ENCODE measurements at places on chromosomes 2 and 18.

GRCh38 chr18:22114526-22115321 is 54.7 kb upstream of the GATA6 start:
- DNase-seq, result no peak

DNA sequence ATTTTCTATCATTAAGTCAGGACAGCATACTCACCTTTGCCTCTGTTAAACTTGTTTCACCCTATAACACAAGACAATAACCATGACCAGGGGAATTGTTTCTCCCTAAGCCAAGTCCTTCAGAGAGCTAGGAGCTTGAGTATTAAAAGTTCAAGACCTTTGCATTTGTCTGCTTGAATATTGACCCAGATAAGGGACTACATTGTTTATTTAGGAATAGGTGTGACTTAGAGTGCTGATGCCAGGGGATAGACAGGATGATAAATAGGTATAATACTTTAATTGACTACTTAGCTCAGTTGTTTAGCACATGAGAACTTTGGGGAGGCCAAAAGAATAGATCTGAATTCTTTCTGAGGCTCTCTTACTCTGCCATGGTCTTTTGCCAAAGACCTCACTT is 185.8 kb downstream of the FMNL2 start:
- DNase-seq, result no peak

- no peak for DNase-seq
These were observed 177.8 kb downstream of the LNPK start for GRCh38 chr2:175824243-175824642.

- no peak for DNase-seq
These were observed 1941.9 kb upstream of the PIK3C3 start for GRCh38 chr18:40013001-40013609.

GRCh38 chr2:190844700-190845401 is 35.8 kb upstream of the GLS start:
- no peak for DNase-seq

- DNase-seq, result no peak
These were observed 71.3 kb downstream of the ASXL2 start for GRCh38 chr2:25806941-25807340.

- DNase-seq, result no peak
These were observed 22.9 kb downstream of the SERPINB8 start for GRCh38 chr18:63992751-63993150.

- no peak for DNase-seq
These were observed 4.8 kb downstream of the IMPA2 start for GRCh38 chr18:11986061-11986460.

Data from stimulated activated CD4-positive, alpha-beta T cell treated with anti-CD3 and anti-CD28 coated beads, Interleukin-15, amount 100 ng/mL, for 48 hours (primary cell).